ENCODE measurements at places on chromosomes 2 and 18.

DNA sequence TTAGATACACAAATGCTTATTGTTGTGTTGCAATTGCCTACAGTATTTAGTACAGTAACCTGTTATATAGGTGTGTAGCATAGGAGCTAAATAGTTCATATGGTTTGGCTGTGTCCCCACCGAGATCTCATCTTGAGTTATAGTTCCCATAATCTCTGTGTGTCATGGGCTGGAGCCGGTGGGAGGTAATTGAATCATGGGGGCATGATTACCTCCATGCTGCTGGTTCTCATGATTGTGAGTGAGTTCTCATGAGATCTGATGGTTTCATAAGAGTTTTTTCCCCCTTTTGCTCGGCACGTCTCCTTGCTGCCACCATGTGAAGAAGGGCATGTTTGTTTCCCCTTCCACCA, 190.5 kb upstream of the SESTD1 start:
- DNase-seq = no peak

GRCh38 chr2:60406192-60406591, 147.3 kb downstream of the BCL11A start:
- DNase-seq = no peak

DNA sequence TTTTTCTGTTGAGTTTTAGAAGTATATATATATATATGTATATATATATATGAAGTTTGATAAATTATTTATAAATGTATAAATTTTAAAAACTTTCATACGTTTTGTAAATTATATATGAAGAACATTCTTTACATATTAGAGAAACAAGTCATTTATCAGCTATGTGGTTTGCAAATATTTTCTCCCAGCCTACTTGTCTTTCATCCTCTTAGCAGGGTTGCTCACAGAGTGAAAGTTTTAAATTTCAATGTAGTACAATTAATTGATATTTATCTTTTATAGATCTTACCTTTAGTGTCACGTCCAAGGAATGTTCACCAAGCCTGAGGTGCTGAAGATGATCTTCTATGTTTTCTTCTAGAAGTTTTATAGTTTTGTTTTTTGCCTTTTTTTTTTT, 78.3 kb upstream of the HS6ST1 start:
- DNase-seq = no peak

DNA sequence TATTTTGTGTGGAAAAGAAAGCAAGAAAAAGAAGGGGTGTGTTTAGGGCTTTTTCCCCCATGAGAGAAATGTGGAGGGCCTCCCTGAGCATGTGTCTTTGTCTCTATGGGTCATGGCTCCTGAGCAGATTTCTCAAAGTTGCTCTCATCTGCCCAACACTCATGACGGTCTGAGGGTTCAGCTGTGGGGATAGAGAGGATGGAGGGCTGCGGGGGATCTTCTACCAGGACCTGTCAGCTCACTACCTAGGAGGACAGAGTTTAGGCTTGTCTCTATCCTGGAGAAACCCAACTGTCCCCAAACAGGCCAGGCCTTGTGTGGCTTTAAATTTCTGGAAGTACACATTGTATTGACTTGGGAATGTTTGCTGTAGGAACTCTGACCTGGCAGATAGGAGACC, 342.2 kb downstream of the MYCN start:
- DNase-seq = no peak

DNA sequence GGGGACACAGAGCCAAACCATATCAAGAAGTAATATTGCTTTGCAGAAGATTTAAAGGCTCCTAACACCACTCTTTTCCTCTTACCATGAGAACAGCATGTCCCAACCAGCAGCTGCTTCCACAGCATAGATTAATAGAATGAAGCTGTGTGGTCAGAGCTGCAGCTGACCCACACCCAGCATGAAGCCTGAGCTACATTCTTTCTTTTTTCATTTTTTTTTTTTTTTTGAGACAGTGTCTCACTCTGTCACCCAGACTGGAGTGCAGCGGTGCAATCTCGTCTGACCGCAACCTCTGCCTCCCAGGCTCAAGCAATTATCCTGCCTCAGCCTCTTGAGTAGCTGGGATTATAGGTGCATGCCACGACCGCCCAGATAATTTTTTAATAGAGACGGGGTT, 289.8 kb downstream of the RAD51AP2 start:
- DNase-seq = no peak

DNA sequence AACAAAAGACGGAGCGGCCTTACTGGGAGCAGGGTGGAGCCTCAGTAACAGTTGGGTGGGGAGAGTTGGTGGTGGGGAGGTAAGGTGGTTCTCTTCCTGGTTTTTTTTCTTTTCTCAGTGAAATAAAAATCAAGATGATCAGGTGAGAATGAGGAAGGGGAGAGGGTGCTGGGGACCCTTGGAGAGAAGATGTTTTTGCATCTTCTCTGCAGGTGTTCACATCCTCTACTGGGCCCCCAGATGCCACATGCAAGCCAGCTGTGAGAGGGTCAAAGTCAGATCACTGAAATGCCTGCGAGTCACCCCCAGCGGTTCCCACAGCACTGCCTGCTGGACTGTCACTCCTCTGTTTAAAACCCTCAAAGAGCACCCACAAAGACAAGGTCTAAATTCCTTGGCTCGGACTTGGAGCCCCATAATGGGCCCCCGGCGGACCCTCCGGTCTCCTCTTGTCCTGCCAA, 69.8 kb upstream of the FHL2 start:
- no peak for DNase-seq

DNA sequence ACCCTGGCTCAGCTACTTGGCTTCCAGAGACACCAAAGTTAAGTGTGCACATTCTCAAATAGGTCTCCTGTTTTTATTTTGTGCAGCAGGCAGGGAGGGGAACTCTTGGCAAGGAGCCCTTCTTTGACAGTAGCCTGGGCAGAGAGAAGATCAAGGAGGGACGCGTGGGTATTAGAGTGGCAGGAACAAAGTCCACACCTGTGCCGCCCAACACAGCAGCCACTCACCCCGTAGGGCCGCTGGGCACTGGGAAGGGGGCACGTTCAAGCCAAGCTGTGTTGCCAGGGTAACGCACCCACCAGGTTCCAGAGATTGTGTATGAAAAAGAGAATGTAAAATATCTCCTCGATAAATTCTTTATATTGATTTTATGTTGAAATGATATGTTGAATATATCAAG, 229.3 kb upstream of the AGAP1 start:
- no peak for DNase-seq

DNA sequence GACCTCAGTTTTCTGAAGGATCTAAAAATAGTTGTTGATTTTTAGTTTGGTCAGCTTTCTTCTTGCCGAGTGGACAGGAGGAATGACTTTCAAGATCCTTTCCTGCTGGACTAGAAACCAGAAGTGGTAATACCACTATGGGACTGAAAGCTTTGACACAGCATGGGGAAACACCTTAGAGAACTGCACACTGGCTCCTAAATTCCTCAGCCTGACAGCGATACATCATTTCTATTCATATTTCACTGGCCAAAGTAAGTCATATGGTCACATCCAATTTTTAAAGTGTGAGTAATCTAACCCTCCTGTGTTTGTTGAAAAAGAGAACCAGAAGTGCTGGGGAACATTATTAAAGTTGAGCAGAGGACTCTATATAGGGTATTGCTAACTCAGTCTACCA, 244.7 kb upstream of the MMADHC start:
- DNase-seq = no peak

GRCh38 chr2:26245810-26246209, 1.1 kb downstream of the HADHB start:
- DNase-seq = no peak

DNA sequence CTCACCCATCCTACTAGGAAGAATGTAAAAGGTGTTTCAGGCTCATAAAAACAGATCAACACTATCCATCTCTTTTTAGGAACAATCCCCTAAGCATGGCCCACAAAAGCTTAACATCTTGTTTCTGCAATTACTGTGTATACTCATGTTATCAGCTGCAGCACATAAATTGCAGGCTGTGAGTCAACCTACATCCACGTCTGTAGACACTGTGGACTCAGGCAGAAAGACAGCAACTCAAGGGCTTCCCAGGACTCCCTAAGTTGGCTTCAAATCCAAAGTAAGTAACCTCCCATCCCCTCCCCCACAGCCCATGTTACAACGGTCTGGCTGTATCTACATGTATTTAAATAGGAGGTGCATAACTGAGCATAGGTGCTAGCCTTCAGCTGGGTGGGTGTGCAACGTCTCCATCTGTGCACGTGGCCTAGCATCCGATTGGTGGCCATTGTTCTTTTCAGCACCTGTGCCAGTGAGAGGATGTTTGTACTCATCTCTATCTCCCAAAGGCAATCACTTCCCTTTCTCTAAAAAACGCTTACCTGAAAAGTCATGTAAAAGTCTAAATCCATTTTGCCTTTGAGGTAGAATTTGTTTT, 30.1 kb downstream of the UXS1 start:
- DNase-seq = no peak

GRCh38 chr2:232863996-232864395, 6.1 kb upstream of the SNORC start:
- no peak for DNase-seq

GRCh38 chr2:219661197-219661954, 33.9 kb downstream of the SLC4A3 start:
- DNase-seq = no peak

- DNase-seq = peak; percentile 4
These were observed 50.6 kb downstream of the TTC21B start for GRCh38 chr2:165902934-165903333.

DNA sequence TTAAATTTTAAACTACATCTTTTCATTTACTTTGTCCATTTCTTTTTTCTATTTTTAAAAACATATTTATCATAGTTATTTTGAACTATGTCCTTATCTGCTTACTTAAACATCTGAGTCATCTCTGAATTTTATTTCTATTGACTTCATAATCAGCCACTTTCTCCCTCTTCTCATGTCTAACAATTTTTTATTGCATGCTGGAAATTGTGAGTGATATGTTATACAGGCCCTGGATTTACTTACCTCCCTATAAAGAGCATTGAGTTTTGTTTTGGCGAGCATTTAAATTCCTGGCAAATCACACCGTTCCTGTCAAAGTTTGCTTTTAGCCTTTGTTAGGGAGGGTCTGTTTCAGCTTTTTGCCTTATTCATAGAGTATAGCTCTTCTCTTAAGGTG, 39.3 kb downstream of the KCNIP3 start:
- no peak for DNase-seq

DNA sequence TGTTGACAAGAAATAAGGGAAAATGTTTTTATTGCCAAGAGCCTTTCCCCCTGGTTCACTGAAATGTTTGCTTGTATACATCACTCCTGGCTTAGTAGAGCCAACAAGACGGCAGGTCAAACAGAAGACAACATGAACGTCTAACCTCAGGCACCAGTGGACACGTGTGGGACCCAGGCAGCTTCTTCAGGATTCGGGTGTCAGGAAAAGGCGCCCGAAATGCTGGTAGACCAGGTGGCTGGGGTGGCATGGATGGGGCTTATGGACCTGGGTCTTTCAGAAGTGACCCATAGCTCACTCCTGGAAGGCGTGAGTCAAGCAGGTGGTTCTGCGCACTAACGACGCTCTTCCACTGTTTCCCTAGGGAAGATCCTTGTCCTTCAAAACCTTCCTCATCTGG, 23.3 kb upstream of the NFATC1 start:
- DNase-seq = no peak

- DNase-seq = no peak
These were observed 241.4 kb downstream of the ZNF385B start for GRCh38 chr2:179619947-179620467.

GRCh38 chr2:29390136-29390535, 274.9 kb downstream of the CLIP4 start:
- no peak for DNase-seq

GRCh38 chr2:126244937-126245336, 411.0 kb upstream of the GYPC start:
- no peak for DNase-seq

GRCh38 chr18:79405781-79406575, 10.2 kb downstream of the NFATC1 start:
- peak; percentile 86 for DNase-seq

- DNase-seq = no peak
These were observed 819 bp downstream of the GRHL1 start for GRCh38 chr2:9952286-9952737.

GRCh38 chr2:119546447-119546767, 2.2 kb downstream of the CFAP221 start:
- DNase-seq = no peak

DNA sequence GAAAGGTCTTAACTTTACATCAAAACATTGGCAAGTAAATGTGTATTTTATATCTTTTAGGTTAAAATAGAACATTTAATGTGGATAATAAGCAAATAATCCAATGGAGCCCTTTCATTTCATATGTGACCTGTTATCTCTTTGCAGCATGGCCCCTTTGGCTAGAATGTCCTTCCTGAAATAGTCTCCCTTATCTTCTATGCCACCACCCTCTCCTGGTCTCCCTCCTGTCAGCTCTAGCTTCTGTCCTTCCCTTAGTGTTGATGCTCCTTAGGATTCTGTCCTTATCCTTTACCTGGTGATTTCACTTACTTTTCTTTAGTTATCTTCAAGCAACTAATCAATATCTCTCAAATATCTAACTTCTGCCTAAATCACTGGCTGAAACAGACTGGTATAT, 87.1 kb upstream of the TFCP2L1 start:
- DNase-seq = no peak

DNA sequence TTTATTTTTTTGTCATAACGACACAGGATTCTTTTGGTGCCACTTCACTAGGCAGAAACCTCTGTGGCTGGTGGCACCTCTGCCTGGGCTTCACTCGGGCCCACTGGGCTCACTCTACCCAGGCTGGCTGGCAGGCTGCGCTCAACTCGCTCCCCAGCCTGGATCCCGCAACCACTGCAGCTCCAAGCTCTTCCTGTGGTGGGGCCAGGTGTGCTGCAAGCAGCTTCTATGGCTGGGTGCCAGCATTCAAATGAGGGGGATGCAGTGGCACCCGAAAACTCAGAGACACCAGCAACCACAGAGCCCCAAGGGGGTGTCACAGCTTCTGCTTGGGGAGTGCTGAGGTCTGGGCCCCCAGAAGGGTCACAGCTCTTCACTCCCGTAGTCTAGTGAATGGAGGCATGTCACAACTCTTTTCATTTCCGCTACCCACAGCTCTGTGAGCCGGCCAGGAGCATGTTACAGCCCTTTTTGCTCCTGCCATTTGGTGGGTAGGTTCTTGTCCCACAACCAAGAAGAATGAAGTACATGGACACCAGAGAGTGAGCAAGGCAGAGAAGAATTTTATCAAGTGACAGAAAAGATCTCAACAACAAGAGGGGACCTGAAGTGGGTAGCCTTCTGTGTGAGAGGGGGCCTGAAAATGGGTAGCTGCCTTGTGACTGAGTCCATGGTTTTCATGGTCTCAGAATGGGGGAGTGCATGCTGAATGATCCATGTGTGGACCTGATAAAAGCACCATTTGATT, 170.1 kb downstream of the UBR3 start:
- no peak for DNase-seq

DNA sequence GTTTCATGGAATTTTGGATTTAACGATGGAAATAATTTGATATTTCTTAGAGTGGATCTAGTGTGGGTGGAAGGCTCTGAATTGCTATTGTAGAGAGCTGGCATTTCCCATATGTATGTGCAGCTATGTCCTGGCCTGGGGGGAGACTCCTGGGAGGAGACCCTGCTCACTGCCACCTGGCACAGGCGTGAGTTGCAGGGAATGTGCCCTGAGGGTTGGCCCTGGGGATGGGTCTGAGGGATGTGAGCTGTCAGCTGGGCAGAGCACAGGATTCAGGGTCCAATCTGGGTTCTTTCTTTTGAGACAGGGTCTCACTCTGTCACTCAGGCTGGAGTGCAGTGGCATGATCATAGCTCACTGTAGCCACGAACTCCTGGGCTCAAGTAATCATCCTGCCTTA, 120.2 kb downstream of the CLIP4 start:
- no peak for DNase-seq

GRCh38 chr2:120539937-120540718, 194.2 kb downstream of the INHBB start:
- no peak for DNase-seq

- DNase-seq = no peak
These were observed 863.9 kb downstream of the SUCLG1 start for GRCh38 chr2:83595121-83595690.

GRCh38 chr18:6031442-6031841, 136.1 kb upstream of the TMEM200C start:
- no peak for DNase-seq
